ENCODE measurements at places on chromosomes 1 and 21.

DNA sequence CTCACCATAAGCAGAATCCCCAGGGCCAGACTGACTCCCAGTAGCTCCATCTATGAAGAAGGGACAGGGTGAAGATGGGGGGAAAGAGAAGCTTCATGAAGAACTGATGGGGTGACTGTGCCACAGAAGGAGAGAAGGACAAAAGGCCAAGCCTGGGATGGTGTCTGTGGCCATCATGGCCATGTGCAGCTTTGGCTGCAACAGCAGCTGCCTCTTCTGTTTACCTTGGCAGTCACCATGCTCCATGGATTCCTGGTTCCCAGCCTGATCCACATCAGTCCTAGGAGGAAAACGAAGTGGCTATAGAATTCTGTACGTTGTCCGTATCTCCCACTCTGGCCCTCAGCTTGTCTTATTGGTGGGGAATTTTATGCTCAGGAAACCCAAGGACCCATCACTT is 12.0 kb downstream of the SEMA6C start:
- no peak for DNase-seq

- no peak for DNase-seq
Observed at GRCh38 chr1:232629250-232630046, 485 bp downstream of the SIPA1L2 start.

- no peak for DNase-seq
Observed at GRCh38 chr1:226541631-226542622, 6.6 kb upstream of the STUM start.

GRCh38 chr1:23984417-23985186 is 4.5 kb upstream of the SRSF10 start:
- no peak for DNase-seq

GRCh38 chr1:4726620-4727341 is 72.4 kb downstream of the AJAP1 start:
- DNase-seq, result no peak

DNA sequence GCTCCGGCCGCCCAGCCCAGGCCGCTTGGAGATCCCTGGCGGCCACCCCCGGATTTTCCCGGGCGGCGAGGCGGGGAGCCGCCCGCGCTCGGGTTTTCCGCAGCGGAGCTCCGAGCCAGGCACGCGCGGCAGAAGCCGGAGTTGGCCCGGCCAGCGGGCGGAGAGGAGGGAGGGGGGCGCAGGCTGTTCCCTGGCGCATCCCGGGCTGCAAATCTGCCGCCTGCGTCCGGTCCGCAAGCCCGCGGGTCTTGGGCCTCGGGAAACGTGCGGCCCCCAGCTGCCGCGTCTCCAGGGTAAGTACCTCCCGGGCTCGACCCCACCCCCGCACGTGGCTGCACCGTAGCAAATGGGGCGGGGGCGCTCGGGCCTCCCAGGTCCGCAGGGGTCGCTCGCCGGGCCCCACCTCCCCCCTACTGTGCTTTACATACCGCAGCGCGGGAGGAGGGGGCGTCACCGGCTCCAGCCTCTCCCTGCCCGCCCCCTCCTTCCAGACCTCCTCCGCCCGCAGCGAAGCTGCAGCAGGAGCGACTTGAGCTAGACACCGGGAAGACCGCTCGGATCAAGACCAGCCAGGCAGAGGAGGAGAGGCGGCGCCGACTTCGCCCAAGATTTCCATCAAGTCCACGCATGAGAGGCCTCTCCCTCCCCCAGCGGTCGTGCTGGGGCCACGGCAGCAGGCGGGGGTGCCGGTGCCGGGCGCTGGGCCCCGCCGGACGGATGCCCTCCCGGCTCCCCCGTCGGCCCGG is 1.6 kb downstream of the TMEM200B start:
- no peak for DNase-seq

GRCh38 chr21:45471525-45472221 is 66.7 kb downstream of the COL18A1 start:
- no peak for DNase-seq

- DNase-seq, result no peak
Observed at GRCh38 chr21:45954921-45955320, 26.6 kb upstream of the COL6A1 start.

- DNase-seq, result no peak
Observed at GRCh38 chr1:36851595-36851994, 182.7 kb downstream of the GRIK3 start.

- no peak for DNase-seq
Observed at GRCh38 chr1:169329383-169329782, 38.2 kb downstream of the NME7 start.

- no peak for DNase-seq
Observed at GRCh38 chr1:65253800-65254319, 55.5 kb upstream of the DNAJC6 start.

GRCh38 chr1:241828463-241829021 is 19.5 kb upstream of the EXO1 start:
- no peak for DNase-seq

- DNase-seq, result no peak
Observed at GRCh38 chr1:59055908-59056719, 240.8 kb upstream of the FGGY start.

DNA sequence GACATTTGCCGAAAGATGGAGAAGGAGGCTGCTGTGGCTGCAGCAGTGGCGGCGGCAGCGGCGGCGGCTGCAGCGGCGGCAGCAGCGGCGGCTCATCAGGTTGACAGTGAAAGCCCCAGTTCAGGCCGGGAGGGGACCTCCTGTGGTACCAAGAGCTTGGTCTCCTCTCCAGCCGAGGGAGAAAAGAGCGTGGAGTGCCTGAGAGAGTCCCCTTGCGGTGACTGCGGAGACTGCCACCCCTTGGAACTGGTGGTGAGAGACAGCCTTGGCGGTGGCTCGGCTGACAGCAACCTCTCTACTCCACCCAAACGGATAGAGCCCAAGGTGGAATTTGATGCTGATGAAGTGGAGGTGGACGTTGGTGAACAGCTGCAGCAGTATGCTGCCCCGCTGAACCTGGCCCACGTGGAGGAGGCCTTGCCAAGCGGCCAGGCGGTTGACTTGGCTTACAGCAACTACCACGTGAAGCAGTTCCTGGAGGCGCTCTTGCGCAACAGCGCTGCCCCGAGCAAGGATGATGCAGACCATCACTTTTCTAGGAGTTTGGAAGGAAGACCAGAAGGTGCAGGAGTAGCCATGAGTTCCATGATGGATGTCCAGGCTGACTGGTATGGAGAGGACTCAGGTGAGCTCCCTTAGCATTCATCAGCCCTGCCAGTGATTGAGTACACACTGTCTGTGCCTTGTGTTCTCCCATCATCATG is 6.3 kb downstream of the ZBTB8B start:
- no peak for DNase-seq

- no peak for DNase-seq
Observed at GRCh38 chr1:36653850-36654249, 171.1 kb upstream of the CSF3R start.

DNA sequence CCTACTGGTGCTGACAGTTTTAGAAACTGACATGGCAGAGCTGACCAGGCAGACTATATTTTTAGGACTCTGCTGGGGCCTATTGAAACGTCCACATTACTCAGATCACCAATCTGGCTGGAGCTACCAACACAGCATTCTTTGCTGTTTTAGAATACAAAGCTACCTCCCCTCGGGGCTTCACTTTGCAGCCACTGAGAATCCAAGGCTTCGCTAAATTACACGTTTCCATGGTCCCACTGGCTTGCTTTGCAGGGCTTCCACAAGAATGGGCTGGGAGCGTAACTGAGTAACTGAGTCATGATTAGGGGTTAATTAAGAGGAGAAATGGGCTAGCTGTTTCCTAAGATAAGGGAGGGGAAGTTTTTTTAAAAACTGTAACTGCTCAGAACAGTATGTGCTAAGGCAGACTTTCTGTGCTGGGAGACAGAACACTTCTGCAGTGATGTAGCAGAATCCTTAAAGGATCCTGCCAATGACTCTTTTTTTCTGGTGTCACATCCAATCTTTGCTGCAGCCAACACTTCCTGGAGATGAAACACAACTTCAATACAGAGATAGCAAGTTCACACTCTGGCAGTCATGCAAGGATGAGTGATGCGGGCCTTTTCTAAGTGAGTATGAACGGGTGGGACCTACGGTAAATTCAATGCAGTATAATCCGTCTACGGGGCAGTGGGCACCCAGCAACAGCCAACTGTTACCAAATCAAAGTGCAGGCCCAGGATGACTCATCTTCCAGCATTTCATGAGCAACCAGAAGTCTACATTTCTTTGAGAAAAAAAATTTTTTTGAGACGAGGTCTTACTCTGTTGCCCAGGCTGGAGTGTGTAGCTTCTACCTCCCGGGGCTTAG is 21.5 kb downstream of the NDUFS5 start:
- no peak for DNase-seq

GRCh38 chr1:53073868-53074311 is 11.9 kb downstream of the PODN start:
- no peak for DNase-seq

DNA sequence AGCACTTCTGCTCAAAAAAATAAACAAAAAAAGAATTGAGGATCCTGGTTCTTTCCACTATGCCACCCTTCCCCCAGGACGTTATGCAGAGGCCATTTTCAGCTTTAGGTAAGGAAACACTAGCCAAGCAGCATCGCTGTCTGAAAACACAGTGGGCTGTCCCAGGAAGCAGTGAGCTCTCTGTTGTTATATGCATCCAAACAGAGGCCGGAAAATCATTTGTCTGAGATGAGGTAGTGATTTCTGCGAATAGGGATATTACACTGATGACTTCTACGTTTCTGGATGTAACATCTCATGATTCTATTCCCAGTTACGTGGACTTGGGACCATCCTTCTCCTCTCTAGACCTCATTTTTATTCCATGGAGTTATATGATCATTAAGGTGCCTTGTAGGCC is 137.2 kb downstream of the OMA1 start:
- no peak for DNase-seq

DNA sequence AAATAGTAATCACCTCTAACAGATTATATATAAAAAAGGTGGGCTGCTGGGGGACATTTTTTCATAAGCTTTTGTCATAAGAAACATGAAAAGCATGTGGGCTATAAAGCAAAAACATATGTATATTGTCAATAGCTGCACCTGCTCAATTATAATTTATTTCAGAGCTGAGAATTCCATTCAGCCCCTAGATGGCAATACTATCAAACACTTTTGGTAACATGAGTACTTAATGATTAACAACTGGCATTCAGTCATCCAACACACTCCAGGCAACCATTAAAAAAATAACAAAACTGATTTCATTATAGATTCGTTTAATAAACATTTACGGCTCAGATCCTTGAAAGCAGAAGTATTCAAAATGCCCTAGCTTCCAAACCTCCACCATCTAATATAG is 115.1 kb downstream of the KCTD3 start:
- no peak for DNase-seq

GRCh38 chr1:10495952-10496351 is 21.2 kb downstream of the PEX14 start:
- no peak for DNase-seq

DNA sequence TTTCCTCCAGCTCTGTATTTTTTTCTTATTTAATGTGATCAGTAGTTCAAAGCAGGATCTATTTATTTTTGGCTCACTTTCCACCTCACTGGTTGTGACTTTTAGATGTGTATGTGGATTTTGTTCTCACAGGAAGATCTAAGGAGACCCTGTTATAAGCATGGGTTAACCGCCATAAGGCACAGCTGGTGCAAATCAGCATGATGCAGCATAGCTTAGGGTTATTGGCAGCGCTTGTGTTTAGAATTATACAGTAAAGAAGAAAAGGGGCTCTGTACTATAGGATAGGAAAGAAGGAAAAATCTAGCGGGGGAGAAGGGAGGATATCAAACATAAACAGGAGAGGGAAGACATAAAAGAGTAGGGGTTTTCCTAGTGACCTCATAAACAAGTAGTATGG is 26.9 kb upstream of the RGL1 start:
- DNase-seq, result no peak

- no peak for DNase-seq
Observed at GRCh38 chr1:246203180-246203579, 303.9 kb downstream of the SMYD3 start.

DNA sequence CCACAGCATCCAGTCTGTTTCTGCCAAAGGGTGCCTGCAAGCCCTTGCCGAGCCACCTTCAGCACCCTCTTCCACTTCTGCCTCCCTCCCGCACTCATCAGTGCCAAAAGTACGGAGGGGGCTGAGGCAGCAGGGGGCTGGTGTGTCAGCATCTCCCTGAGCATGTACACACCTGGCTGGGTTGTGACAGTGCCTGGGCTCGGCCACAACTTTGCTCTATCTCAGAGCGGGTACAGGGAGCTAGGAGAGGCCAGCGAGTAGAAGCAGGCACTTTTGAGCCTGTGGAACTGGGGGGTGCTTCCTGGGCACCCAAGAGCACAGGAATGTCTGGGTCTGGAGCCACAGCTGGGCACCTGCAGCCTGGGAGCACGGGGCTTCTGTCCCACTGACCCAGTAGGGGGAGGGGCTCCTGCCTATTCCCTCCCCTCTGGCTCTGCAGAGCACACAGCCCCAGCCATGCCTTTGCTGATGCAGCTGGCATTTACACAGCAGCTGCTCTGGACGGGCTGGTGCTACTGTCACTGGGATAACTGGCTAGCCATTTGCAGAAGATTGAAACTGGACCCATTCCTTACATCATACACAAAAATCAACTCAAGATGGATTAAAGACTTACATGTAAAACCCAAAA is 319.8 kb upstream of the RRP15 start:
- DNase-seq, result no peak

DNA sequence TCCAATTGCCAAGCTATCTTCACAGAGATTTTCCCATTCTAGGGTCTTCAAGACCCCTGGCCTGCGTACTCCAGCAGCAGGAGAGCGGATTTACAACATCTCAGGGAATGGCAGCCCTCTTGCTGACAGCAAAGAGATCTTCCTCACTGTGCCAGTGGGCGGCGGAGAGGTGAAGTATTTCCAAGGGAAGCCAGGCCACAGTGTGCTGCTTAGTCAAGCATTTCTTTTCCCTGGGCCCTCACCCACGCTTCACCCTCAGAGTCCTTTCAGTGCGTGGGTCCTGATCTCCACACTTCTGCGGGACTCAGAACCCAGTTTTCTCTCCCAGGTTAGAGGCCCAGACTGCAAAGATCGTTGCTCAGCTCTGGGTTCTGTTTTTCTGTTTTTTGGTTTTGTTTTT is 13.1 kb downstream of the CDCA8 start:
- DNase-seq, result no peak
